ENCODE measurements at places on chromosomes 5 and 9. TPM values are rescaled to one million over a fixed set of nuclear protein-coding genes. Genes with fewer than 3 reads are reported as not detected.

ARL14EPL gene
- total RNA-seq: not detected

FGF10 gene
- not detected for total RNA-seq

ZDHHC11B gene
- 42.8 TPM for total RNA-seq

TNFAIP8 gene
- 2.5 TPM for total RNA-seq

CCDC192 gene
- not detected for total RNA-seq
